ENCODE measurements at places on chromosomes 7 and 10.
A peak's percentile ranks its signal among the peaks of the same experiment; 100 is the strongest.

DNA sequence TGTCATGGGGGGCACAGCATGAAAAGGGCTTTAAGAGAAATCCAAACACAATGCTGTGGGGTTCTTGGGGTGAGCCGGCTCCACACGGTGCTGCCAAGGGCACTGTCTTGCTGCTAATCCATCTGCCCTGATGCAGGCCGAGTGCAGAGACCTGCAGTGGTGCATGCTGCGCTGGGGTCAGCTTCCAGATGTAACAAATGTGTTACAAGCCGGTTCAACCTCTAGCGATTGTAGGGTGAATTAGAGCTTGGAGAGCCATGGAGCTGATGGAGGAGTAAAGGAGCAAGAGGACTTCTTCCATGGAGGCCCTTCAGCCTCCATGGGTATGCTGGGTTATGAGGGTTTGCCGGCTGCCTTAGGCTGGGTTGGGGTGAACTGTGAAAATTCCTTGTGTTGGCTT, 402.3 kb downstream of the TYW1 start:
- no peak for DNase-seq

GRCh38 chr10:63265222-63265617, 132.1 kb downstream of the NRBF2 start:
- DNase-seq = peak; percentile 68

DNA sequence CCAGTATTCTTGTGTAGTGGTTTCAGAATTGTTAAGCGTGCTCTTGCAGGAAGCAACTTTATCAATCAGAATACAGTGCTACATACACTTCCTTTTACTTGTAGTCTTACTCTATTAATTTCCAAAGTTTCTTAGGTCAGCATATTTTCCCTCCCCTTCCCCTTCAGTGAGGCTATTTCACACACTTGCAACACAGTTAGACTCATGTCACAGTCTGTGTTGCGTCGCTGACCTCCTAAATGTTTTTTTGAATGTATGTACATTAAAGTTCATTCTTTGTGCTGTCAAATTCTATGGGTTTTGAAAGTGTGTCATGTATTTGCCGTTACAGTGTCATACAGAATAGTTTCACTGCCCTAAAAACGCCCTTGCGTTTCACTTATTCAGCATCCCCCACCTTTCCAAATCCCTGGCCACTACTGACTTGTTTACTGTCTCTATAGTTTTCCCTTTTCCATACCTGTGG, 5.4 kb upstream of the HKDC1 start:
- no peak for DNase-seq

- DNase-seq = no peak
Observed at GRCh38 chr10:91708174-91708861, 75.4 kb upstream of the PPP1R3C start.

DNA sequence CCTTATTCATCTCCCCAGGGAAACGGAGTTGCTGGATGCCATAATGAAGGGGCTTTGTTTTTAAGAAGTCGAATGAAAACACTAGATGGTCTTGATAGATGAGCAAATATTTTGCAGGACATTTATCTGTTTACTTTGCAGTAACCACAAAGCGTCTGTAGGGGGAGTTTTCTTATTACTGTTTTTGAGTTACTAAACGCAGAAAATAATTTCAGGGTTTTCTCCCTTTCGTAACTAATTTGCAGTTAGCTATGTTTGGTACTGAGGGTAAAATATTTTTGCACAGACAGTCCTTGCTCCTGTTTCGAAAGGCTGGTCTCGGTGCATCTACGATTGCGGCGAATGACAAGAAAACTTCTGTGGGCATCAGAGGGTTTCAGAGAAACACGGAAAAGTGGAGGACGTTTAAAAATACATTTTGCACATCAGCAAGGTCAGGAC, 505.6 kb upstream of the MKI67 start:
- DNase-seq = peak; percentile 58

DNA sequence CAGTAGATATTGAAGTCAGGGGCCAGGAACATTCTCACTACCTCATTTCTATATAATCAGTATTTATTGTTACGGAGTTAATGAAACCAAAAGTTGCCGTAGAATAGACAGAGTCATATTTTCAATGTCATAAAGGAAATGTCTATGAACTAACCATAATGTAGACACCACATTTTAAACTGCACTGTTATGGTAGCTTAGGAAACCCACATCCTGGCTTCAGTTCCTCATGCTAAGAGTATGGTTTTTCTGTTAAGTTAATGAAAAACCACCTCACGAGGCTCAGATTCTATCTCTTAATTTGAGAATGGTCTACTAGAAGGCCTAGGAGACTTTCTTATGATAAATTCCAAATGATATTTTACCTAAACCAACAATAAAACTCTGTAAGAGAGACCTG, 166.5 kb downstream of the TMEM26 start:
- no peak for DNase-seq

GRCh38 chr7:71131256-71132126, 453 bp upstream of the GALNT17 start:
- no peak for DNase-seq

- DNase-seq = peak; percentile 38
Observed at GRCh38 chr10:75651417-75651816, 220.0 kb downstream of the LRMDA start.

DNA sequence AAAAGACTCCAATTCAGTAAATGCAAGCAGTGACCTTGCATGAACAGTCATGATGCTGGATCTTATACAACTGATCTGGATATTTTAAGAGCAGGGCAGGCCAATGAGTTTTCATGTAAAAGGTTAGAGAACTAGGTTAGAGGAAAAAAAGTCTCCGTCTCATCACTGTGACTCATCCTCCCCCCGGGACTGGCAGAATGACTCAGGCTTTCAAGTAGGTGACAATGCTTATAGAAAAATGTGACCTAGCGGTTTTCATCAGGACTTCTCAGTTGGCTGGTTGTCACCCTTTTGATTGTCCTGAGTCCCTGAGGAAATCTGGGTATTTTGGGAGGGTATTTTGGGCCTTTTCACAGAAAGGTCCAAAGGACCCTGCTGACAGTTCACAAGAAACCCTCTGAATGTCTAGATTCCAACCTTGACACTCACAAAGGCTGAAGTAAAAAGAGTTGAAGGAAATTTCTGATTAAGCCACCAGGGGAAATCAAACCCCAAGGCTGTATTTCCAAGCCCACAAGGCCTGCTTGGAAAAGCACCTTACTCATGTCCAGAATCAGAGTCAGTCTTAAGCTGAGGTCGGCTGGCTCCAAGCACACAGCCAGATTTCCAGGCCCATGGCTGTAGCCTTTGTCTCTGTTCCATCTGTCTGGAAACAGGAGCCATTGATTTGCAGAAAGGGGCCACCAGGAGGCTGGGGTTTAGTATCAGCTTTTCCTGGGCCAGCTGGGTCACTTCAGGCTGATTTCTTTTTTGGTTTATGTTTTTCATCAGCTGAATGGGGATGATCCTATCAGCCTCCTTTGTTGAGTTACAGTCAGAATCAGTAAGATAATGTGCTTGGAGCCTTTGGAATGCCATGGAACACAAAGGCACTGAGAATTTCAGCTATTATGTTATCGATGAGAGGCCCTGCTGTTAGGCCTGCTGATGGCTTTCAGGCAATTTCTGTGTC, 226.4 kb upstream of the HABP2 start:
- DNase-seq = peak; percentile 97

DNA sequence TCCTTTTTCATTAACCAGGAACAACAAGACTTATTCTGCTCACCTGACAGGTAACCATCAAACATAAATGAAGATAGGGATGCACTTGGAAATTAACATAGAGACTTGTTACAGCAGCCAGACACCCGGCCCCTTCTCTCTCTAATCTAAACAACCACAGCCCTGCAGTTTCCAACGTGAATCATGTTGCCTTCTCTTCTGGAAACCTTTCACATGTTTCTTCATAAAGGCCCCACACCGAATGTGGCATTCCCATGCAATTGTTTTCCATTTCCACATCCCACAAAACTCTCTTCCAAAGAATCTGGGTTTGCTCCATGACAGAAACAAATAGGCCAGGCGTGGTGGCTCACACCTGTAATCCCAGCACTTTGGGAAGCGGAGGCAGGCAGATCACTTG, 15.0 kb upstream of the WDR86 start:
- DNase-seq = peak; percentile 28

DNA sequence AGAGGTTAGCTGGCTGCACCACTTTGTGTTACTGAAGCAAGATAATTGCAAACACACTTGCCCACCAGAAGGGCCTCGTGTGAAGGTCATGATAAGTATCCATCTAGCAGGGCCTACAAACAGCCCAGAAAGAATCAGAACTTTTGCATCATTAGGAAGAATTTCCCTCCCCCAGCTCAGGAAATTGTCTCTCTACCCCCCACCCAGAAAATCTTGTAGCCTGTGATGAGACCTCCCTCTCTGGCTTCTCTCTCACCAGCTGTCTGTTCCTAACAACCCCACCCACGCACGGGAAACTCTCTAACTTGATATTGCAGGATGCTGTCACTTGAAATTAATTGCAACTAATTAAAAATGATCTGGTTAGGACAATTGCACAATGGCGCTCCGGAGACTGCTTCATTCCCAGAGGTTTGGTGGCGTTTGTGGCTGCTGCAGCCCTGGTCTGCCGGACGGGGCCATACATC, 34.5 kb downstream of the ZNF503 start:
- DNase-seq = no peak

DNA sequence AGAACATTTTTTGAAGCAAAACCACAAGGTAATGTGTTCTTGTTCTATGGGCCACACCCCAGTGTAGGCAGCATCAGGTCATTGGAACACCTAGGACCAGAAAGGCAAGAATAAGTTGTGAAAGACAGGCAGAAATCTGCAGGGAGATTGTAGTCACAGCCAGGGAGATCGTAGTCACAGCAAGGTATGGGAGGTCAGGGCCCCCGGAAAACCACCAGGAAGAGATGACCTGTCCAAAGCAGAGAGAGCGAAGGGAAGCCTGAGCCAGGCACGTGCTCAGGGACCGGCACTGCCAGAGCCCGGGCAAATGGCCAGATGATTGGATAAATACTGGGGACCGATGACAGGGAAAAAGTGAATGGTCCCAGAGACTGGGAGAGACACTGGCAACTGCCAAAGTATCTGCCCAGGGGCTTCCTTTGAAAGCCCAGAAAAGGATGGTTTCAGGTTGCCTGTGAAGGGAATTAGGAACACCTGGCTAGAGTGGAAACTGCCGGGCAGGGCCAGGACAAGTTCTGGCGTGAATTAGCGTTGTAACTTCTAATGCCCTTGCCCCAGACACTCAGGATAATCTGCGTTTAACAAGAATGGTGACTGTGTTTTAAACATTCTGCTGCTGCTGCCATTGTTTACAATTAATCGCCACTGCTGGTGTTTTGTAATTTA, 3.9 kb upstream of the NOBOX start:
- DNase-seq = no peak

GRCh38 chr10:34273340-34273739, 541.8 kb downstream of the PARD3 start:
- DNase-seq = no peak

DNA sequence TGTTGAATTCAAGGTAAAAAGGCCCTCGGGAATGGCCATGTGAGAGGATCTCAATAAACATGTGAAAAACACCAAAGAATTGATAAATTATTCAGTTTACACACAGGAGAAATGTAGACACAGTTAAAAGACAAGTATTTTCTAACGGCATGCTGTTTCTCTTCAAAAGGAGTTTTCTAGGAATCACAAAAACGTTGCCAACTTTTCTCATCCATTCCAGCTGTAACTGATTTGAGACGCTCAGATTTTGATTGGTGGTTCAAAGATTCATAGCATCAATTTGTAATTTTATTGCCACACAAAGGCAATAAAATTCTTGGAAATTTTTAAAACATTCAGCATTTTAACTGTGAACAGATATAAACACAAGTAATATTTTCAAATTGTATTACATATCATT, 384.9 kb upstream of the PFKP start:
- no peak for DNase-seq

GRCh38 chr10:9625304-9625703, 1392.4 kb upstream of the CELF2 start:
- DNase-seq = no peak

GRCh38 chr10:5519054-5519453, 5.7 kb upstream of the CALML3 start:
- no peak for DNase-seq

GRCh38 chr7:98085674-98086073, 21.0 kb upstream of the LMTK2 start:
- DNase-seq = no peak

- no peak for DNase-seq
Observed at GRCh38 chr10:26215396-26215934, 1.1 kb upstream of the GAD2 start.

DNA sequence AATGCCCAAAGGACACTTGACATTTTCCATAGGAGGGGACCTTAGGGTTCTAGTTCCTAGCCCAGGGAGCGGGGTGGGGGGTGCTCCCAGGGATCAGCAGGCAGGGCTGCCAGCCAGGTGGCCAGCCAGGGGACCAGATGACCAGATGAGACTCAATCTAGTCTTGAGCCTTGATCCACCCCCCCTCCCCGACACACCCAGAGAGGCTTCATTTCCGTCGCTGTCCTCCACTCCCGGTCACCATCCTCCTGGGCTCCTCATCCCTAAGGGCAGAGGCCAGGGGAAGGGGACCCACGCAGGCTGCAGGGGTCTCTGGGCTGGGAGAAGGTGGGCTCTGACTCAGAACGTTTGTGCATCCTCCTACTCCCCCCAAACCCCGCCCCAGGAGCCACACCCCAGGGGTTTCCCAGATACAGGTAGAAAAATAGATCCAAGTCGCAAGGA, 1.0 kb downstream of the STX1A start:
- DNase-seq = no peak

DNA sequence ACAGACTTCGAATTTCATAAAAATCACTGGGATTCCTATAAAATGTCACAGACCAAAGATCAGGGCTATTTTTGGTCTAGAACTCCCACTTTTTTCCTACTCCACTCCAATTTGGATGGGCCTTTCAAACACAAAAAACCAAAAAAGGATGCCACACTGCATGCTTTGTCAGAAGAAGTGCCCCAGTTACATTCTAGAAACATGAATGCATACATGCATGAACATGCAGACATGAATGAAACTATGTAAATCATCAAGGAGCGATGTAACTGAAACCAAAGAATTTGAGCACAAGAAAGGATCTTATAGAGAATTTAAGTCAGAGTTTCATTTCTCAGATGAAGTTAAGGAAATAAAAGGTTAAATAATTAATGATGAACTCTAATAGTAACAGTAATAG, 31.8 kb upstream of the FAM133B start:
- no peak for DNase-seq

- DNase-seq = no peak
Observed at GRCh38 chr7:140390034-140390433, 8.3 kb downstream of the SLC37A3 start.

GRCh38 chr10:14412624-14413023, 81.9 kb upstream of the FRMD4A start:
- no peak for DNase-seq

DNA sequence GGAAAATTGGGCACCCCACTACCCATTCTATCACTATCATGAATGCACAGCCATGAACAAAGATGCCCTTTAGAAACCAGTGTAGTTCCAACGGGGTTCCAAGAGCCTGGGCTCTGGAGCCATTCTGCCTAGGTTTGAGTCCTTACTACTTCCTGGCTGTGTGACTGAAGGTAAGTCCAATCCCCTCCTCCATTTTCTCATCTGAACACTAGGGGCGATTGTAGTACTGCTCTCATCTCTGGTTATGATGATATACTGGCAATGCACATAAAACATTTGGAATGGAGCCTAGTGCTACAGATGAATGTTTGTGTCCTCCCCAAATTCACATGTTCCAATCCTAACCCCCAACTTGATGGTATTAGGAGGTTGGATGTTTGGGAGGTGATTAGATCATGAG, 28.1 kb upstream of the CDH23 start:
- no peak for DNase-seq

- DNase-seq = no peak
Observed at GRCh38 chr10:26567351-26567721, 129.2 kb downstream of the APBB1IP start.

Measured in fibroblast of mammary gland (primary cell).